Stimulated activated CD4-positive, alpha-beta T cell treated with anti-CD3 and anti-CD28 coated beads, TNF-alpha, amount 100 ng/mL, for 1 hour (primary cell): ENCODE measurements at places on chromosomes 2 and 18.

GRCh38 chr2:145811276-145812164 is 1291.6 kb upstream of the ZEB2 start:
- no peak for DNase-seq

- DNase-seq: no peak
Measured at GRCh38 chr2:206527153-206527552, 83.8 kb downstream of the ADAM23 start.

DNA sequence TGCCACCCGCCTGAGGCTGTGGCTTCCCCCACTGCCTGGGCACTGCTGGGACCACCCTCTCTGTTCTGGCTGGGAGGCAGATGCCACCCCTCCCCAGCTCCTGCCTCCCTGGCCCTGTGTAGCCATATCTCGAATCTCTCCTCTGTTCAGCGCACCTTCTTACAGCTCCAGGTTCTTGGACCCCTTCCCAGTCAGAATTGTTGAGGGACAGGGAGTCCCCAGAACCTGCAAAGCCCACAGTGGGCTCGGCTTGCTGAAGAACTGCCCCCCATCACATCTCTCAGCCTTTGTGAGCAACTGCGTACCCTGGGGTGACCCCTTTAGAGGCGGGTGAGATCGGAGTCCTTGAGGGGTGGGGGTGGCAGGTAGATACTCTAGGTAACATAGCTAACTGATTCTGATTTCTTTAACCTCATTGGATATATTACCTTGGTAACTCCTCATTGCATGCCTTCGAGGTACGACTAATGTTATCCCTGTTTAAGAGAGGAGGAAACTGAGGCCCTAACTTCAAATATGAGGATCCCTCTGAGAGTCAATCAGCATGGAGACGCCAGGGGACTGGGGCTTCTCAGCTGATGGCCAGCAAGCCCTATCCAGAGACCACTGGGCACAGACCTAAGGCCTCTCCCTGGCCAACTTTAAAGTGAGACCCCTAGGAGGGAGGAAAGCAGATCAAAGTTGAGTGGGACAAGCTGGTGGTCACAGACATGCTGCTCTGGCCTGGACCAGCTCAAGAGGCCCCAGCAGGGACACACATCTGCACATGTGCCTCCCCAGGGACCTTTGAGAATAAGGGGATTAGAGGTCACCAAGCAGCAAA is 101.3 kb downstream of the CAPN13 start:
- DNase-seq: no peak

GRCh38 chr2:129619471-129619870 is 360.0 kb upstream of the RAB6C start:
- DNase-seq: no peak

DNA sequence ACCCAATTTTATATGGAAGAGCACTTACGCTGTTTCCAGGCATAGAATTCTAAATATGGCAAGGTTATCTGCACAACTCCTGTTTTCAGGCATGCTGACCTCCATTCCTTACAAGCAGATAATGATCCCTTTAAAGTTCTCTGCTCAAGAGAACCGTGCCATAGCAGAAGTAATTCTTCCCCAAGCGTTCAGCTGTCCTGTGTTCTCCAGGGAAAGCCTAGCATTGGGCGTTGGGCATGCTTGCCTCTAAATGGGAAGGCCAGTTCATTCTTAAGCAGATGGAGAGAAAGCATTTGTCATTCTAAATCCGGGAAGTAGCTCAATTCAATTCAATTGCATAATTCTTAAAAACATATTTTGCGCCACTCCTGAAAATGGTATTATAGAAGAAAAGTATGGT is 55.7 kb upstream of the EML4 start:
- DNase-seq: no peak
